Putamen (tissue), 1 donor: ENCODE measurements at places on chromosomes 2 and 18.

DNA sequence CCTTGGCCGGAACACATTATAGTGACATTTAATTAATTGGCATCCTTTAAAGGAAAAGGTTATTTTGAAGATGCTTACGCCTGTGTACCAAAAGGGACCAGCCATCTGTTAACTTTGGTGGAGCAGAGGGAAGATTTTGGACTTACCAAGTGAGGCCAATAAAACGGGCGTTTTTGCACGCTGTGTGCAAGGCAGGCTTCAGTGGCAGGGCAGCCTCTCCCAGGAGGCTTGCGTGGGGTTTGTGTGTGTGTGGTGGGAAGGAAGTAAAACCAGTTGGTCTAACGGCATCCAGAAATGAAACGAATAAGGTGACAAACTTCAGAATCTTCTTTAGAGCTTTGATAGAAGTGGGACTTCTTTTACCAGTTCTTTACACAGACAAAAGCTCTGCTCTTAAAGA lies 191.7 kb downstream of the PRKCE start:
- DNase-seq = no peak

DNA sequence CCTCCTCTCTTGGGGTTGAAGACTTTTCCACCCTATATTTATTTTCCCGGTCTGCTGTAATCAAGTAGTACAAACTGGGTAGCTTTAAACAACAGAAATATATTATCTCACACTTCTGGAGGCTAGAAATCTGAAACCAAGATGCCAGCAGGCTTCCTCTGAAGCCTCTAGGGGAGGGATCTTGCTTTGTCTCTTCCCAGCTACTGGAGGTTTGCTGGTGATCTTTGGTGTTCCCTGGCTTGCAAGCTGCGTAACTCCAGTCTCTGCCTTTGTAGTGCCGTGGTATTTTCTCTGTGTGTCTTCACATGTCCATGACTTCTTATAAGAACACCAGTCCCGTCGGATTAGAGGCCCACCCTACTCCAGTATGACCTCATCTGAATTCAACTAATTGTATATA lies 44.4 kb downstream of the MYO3B start:
- DNase-seq = no peak

- no peak for DNase-seq
These were observed 65.1 kb downstream of the MAP4K4 start for GRCh38 chr2:101762451-101763171.

- DNase-seq = no peak
These were observed 7.4 kb downstream of the RESP18 start for GRCh38 chr2:219325136-219325535.

DNA sequence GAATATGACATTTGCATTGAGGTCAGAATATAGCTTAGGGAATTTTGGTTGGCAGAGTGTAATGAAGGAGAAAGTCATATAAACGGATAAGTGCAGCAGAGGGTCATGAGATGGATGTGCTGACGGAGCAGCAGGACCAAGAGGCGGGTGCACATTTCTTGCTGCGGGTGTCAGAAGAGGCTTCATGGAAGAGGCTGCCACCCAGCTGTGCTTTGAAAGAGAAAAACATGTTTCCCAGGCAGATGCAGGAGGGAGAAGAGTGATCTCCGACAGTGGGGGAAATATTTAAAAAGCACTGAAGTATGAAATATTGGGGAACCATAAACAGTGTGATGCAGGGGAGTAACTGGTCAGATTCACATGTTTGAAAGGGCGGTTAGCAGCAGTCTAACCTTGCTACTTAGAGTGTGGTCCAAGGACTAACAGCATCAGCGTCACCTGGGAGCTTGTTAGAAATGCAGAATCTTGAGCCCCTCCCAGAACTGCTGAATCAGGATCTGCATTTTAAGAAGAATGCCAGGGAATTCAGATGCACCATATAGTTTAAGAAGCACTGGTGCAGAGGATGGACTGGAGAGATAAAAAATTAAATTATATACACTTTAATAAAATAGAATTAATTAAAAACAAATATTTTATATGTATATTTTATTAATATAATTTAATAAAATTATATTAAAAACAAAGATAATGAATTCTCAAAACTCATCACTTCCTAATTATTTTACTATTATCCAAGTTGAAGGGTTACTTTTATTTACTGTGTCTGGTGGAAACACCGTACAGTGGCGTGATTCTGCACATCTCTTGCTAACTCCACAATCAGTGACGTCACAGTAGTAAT lies 36.1 kb upstream of the SCYGR1 start:
- DNase-seq = no peak

GRCh38 chr2:227147023-227147422 lies 17.0 kb downstream of the COL4A4 start:
- DNase-seq = no peak

- DNase-seq = no peak
These were observed 23.6 kb upstream of the LHCGR start for GRCh38 chr2:48779019-48779716.

DNA sequence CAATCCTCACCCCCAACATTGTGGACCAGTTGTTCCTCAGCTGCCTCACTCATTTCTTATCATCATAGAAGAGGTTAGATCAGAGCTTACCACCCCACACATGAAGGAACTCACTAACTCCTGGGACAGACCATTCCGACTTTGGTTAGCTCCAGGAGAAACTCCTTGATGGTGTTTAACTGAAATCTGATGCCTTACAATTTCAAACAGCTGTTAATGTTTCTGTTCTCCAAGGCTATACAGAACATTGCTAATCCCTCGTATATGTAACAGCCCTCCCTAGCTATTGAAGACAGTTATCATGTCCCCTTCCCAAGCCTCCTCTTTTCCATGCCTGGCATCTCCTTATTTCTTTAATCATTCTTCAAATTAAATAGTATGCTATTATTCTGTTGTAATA lies 14.8 kb downstream of the ERBB4 start:
- DNase-seq = no peak

- DNase-seq = no peak
These were observed 8.1 kb downstream of the CYB5A start for GRCh38 chr18:74283646-74284045.

- DNase-seq = peak; percentile 80
These were observed 94.7 kb upstream of the ARHGAP15 start for GRCh38 chr2:143034292-143035074.
